GF-D8 (cell line): ENCODE measurements at places on chromosomes 3 and 15.

DNA sequence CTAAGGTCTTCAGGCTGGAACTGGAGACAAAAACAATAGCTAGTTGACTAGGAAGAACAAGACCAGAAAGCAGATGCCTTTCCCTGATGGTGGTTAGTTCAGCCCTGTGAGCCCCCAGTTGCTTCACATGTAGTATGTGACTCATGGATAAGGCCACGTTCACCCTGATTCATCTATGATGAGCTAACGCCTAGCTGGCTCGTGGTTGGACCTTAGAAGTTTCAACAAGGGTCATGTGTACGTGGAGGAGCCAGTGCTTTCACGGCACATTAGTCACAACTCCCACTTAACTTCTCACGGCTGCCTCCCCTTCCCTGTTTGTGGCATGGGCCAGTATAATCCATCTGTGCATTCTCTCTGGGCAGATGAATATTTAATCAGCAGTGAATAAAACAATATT, 20.6 kb downstream of the COL8A1 start:
- no peak for DNase-seq

DNA sequence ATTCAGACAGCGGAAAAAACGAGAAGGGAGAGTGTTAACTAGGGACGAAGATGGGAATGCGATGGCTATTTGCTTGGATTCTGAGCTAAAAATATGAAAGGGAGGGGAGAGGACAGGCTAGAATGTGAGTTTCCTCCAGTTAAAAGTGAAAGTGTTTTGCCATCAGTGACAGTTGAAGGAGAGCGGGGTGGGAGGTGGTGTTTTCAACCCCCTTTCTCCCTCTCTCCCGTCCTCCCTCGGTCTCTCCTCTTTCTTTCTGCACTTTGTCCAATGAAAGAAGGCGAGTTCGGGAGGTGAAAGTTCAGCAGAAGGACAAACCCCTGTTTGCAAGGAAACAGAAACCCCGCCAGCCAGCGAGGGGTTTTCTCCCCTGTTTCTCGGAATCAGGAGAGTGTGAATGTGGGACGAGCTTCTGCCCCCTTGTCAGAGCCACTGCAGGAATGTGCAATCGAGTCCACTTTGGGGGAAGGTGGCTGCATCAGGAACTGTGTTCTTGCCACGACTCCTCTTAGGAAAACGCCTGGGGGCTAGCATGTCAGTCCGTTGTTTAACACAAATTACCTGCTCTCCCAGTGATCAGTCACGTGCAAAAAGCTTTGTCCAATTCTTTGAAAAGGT, 975 bp upstream of the FOXP1 start:
- DNase-seq: peak; percentile 74

DNA sequence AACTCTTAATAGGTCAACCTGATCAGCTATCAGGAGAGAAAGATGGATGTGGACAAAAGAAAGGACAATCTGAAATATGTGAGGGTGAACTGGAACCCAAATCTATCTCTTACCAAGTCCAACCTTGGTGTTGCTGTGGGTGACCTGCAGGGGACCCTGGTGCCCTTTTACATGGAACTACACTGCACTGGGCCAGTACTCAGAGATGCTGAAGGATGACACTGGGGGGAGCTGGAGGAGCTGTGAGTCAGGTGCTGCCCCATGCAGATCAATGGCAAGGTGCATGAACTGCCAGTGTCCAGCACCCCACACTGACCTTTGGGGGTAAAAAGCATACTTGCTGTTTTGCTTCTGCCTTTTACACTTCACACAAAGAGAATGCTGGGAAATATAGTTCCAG, 55.6 kb upstream of the TBC1D5 start:
- no peak for DNase-seq

GRCh38 chr3:108552267-108553159, 36.7 kb downstream of the CIP2A start:
- no peak for DNase-seq
